NCI-H1436 (cell line): ENCODE measurements at places on chromosomes 5 and 9.

- no peak for DNase-seq
Measured at GRCh38 chr9:85895685-85896084, 45.3 kb upstream of the NAA35 start.

GRCh38 chr9:4225291-4226028 is 74.4 kb downstream of the GLIS3 start:
- no peak for DNase-seq

DNA sequence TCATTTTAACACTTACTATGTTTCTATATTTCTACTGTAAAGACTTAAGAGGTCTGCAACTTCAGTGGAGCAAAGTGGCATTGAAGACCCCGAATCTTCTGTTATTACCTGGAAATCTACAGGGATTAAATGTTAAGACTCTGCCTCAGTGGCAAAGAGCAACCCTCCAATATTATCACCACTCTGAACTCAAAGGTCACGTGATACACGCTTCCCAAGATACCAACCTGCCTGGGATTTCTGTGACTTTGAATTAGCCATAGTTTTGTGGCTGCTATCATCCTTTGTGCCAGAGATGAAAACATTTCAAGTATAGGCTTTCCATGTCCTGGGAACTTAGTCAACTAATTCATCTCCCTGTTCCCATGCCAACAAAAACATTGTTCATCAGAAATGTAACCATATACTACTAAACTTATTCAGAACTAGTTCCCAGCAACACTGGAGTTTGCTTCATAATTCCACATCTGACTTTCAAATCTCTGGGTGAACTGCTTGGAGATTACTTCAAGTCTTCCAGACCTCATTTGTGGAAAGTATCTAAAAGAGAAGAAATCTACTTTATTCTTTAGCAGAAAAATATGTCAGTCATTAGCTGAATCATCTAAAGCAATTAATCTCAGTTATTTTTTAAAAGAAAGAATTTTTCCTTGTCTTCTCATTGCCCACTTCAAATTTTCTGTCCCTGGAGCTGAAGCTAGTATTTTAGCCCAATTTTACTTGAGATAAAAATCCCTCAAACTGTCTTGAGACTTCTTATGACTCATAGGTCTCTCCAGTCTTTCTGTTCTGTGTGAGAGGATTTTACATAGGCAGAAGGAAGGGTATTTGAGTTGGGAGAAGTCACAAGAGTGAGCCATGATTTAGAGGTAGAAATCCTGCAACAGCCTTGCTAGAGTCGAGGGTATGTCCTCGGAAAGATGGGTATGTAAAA is 83.0 kb downstream of the ZNF462 start:
- DNase-seq, result no peak

DNA sequence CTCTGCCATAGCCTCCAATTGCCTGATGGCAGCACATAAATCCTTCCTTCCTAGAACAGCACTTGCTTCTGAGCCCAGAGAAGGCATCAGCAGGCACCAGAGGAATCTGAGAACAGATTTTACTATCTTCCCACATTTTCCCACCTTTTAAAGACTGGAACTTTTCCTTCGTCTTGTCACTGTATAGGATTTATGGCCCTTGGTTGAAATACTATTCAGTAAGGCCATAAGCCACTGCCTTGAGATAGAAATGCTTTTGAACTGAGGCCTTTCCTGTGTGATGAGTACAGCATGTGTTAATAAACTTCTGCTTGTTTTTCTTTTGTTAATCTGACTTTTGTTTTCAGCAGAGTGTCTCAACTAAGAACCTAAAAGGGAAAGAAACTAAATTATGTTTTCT is 84.3 kb downstream of the MRPS27 start:
- DNase-seq, result no peak

DNA sequence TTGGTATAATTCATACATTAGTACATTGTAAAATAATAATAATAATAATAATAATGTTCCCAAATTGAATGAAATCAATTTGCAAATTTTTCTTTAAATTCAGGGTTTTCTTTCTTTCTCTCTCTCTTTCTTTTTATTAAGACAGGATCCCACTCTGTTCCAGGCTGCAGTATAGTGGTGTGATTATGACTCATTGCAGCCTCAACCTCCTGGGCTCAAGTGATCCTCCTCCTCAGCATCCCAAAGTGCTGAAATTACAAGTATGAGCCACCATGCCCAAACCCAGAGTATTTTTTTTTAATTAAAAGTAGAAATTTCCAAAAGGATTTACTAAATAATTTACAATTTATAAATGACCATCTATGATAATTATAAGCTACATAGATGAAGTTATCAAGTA is 117.7 kb downstream of the HOMER1 start:
- DNase-seq, result no peak

DNA sequence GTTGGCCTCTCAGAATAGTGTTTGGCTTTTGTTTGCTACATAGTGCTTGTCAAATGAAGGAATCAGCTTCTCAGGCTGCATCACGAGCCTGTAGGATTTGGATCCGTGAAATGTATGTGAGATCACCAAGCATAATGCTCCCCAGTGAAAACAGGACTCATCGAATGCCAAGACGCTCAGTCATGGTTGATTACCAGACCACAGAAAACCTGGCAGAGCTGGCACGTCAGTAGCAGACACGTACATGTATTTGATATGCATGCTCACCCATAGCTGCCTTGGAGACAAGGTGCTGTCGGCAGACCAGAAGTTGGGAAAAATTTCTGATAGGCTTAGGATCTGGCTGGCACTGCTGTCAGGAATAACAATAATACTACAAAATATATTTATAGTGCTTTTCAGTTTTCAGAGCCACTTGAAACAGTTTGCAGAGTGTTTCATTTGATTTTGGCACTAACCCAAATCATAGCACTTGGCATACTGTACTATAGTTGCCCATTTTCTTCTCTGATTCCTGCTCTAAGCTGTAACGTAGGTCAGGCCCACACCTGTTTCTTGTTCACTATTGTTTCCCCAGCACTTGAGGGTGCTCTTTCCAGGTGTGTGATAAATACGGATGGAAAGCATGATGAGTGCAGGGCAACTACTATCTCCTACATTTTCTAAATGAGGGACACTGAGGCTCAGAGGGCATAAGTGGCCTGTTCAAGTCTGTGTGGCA is 226.1 kb downstream of the NR3C1 start:
- DNase-seq, result peak; percentile 30
